ENCODE measurements at places on chromosomes 1 and 21.

DNA sequence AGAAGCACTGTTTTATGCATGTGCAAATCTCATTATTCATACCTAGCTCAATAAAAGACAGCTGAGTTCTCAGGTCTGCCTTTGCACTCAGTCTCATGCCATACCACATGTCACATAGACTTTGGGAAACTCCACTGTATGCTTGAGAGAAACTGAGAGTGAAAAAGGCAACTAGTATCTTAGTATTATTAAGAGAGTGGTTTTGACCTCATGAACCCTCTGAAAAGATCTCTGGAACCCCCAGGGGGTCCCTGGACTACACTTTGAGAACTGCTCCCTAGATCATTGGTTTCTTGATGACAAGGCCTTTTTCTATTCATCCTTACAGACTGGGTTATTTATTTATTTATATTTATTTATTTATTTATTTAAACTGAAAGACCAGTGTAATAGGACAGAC, 3.7 kb upstream of the RHEX start:
- no peak for DNase-seq

DNA sequence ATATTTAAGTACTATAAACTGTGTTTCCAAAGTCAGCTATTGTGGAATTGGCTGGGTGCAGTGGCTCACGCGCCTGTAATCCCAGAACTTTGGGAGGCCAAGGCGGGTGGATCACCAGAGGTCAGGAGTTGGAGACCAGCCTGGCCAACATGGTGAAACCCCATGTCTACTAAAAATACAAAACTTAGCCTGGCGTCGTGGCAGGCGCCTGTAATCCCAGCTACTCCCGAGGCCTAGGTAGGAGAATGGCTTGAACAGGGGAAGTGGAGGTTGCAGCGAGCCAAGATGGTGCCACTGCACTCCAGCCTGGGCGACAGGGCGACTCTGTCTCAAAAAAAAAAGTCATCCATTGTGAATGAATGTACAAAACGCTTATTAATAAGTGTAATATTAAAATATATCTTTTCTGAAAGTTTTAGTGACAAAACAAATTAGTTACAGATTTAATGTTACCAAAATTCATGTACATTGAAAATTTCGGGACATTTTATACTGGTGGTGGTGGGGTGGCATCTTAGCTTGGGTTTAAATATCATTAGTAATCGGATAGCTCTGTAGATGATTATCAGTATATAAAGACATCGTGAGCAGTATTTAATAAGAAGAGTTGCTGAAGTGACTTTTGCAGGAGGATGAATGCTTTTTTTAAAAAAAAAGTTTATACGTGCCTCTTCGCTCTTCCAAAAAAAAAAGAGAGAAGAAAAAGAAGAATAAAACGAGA, 503 bp upstream of the SRSF11 start:
- DNase-seq, result no peak

GRCh38 chr1:11563560-11564069, 84.7 kb downstream of the DISP3 start:
- DNase-seq, result no peak

DNA sequence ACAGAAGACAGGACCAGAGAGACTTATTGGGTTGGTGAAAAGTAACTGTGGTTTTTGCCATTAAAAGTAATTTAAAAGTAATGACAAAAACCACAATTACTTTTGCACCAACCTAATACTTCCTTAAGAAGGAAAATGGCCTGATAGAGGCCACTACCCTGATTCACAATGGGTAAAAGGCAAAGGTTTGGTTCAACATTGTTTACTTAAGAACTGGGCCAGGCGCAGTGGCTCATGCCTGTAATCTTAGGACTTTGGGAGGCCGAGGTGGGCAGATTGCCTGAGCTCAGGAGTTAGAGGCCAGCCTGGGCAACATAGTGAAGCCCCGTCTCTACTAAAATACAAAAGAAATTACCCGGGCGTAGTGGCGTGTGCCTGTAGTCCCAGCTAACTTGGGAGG, 48.2 kb upstream of the RCOR3 start:
- no peak for DNase-seq

DNA sequence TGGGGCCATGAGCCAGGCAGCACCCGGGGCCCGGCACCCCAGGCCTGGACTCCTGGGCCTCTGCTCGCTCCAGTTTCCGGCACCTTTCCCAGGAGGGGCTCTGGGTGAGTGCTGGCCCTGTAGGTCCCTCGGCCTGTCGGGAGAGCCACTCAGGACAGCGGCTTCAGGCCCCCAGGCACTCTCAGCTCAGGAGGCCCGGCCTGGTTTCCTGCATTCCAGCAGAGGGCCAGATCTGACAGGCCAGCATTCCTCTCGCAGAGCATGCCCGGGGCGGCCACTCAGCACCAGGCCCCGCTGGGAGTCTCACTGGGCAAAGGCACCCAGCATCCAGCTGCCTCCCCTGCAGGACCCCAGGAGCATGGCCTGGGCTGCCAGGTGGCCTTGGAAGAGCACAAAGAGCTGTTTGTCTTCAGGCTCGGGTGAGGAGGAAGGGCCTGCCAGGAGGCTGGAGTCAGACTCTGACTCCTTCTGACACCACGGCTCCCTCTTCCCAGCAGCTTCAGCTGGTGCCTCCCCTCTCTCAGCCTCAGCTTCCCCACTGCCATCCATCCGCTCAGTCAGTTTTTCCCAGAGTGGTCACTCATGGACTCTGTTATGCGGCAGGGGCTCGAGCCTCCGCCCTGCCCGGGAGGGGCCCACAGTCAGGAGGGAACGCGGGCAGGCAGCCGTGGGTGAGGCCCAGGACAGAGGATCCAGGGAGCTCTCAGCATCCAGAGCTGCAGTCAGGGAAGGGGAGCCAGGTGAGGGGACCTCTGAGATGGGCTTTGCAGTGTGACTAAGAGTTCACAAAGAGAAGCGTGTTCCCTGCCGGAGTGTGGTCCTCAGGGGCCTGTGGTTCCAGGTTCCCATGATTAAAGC, 51.7 kb downstream of the WNT9A start:
- no peak for DNase-seq

Data from HAP-1 (cell line).